Endodermal cell (in vitro differentiated cells): ENCODE measurements at places on chromosomes 7 and 10. TPM values are rescaled to one million over a fixed set of nuclear protein-coding genes. Genes with fewer than 3 reads are reported as not detected.
A peak's percentile ranks its signal among the peaks of the same experiment; 100 is the strongest.

OPN4 gene
- not detected in 2 replicates for total RNA-seq

BLOC1S2 gene
- 25.5 to 31.8 TPM (median 29.0 TPM) in 3 replicates for total RNA-seq

DNA sequence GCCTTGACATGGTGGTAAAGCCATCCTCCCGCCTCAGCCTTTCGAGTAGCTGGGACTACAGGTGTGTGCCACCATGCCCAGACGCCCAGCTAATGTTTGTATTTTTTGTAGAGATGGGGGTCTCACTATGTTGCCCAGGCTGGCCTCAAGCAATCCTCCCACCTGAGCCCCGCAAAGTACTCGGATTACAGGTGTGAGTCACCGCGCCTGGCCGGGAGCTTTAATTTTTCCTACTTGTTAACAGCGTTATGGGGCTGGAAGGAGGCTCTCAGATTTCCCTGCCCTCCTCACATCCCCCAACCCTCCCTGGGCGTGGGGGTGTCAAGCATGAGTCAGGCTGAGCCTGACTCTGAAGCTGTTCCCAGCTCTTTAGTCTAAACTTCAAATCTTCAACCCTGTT is 8.3 kb downstream of the ALKBH4 start:
- no peaks in the 10 kb centered on the region for H3K27me3 ChIP-seq
- DNase-seq = peak; percentile 39
- H3K36me3 ChIP-seq = peaks cover 9% of the 10 kb centered on the region
- H3K4me1 ChIP-seq = no peaks in the 10 kb centered on the region

DNA sequence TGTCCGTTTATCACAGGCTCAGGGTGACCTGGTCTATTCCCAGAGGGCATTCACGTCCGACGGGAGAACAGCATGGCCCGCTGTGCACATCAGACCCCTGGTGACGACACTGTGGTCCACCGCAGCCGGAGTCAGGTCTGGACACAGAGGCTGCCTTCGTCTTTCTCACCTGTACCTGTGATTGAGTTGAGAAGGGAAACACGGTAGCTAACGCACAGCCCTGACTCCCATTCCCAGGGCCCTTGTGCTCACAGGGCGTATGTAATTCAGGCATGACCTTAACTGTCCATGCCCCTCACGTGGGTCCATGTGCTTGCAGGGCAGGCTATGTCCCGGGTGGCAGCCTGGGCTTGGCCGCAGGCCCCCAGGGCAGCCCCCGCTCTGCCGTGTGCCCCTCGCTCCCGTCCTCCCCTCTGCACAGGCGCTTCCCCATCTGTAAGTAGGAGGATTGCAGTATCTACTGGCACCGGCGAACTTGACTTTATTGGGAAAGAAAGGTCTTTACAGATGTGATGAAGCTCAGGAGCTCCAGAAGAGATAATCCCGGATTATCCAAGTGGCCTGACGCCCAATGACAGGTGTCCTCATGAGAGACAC is 221.3 kb upstream of the TCERG1L start:
- H3K4me1 ChIP-seq = no peaks in the 10 kb centered on the region
- no peak overlapping the region for H3K27ac ChIP-seq
- no peak overlapping the region for H3K4me3 ChIP-seq
- H3K36me3 ChIP-seq = no peaks in the 10 kb centered on the region
- H3K27me3 ChIP-seq = no peaks in the 10 kb centered on the region

DNA sequence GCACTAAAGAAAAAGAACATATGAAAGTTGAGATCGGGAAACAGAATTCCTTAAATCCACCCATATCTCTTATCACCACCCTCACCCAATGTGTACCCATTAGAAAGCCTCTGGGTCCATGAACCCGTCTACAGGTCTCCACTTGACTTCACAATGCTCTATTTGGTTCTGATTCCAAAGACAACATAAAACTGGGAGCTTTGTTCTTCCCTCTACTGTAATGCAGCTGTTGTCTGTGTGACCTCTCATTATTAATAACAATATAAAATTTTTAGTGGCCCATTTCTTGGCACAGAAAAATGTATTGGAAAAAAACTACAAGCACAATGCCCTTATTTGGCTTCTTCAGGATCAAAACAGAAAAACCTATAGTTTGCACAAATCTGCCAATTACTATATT is 30.0 kb downstream of the DOCK4 start:
- H3K36me3 ChIP-seq = no peaks in the 10 kb centered on the region
- H3K4me3 ChIP-seq = no peak overlapping the region
- DNase-seq = no peak
- no peaks in the 10 kb centered on the region for H3K4me1 ChIP-seq
- H3K27me3 ChIP-seq = no peaks in the 10 kb centered on the region

GRCh38 chr7:99171731-99172130 is 27.8 kb upstream of the SMURF1 start:
- no peak for DNase-seq
- H3K4me3 ChIP-seq = no peak overlapping the region
- no peaks in the 10 kb centered on the region for H3K36me3 ChIP-seq
- no peaks in the 10 kb centered on the region for H3K4me1 ChIP-seq
- no peaks in the 10 kb centered on the region for H3K27me3 ChIP-seq

GRCh38 chr7:156307193-156307592 is 333.4 kb upstream of the RNF32 start:
- no peak overlapping the region for H3K27ac ChIP-seq
- no peaks in the 10 kb centered on the region for H3K27me3 ChIP-seq
- H3K36me3 ChIP-seq = no peaks in the 10 kb centered on the region
- peak; percentile 56 for DNase-seq

DNA sequence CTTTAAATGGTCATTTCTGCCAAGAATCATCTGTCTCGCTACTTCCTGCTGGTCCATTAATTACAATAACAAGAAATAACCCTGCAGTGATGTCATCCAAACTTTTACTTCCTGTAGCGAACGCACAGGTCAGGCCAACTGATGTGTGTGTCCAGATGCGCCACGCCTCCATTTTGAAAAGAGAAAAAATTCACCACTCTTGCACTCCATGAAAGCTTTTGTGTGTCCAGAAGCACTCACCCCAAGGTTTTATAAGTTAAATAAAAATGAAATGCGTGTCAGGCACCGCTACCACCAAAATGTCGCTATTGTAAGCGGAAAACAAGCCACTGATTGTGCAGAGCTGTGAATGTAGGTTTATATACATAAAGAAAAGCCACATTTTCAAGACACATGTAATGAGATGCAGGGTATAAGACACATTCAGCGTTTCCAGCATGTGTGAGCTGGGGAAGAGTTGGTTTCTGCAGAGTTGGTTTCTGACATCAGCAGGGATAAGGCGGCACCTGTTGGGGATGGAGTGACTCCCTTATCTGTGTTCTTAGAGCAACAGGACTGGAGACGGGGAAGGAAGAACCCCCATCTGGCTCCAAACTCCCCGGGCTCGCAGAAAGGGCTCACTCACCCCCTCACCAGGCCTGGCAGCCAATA is 83.3 kb downstream of the CTBP2 start:
- DNase-seq = no peak
- H3K4me3 ChIP-seq = no peak overlapping the region
- no peaks in the 10 kb centered on the region for H3K4me1 ChIP-seq

GRCh38 chr7:122304996-122305421 is 459 bp upstream of the FEZF1 start:
- peak overlapping the region; percentile 71 for H3K4me3 ChIP-seq
- peaks cover 100% of the 10 kb centered on the region for H3K27me3 ChIP-seq
- no peaks in the 10 kb centered on the region for H3K4me1 ChIP-seq
- H3K27ac ChIP-seq = no peak overlapping the region
- peak; percentile 72 for DNase-seq

GRCh38 chr7:55534916-55535590 is 37.2 kb downstream of the VOPP1 start:
- no peak overlapping the region for H3K4me3 ChIP-seq
- H3K27me3 ChIP-seq = no peaks in the 10 kb centered on the region
- H3K4me1 ChIP-seq = no peaks in the 10 kb centered on the region
- no peak for DNase-seq
- no peaks in the 10 kb centered on the region for H3K36me3 ChIP-seq
- H3K27ac ChIP-seq = no peak overlapping the region

DNA sequence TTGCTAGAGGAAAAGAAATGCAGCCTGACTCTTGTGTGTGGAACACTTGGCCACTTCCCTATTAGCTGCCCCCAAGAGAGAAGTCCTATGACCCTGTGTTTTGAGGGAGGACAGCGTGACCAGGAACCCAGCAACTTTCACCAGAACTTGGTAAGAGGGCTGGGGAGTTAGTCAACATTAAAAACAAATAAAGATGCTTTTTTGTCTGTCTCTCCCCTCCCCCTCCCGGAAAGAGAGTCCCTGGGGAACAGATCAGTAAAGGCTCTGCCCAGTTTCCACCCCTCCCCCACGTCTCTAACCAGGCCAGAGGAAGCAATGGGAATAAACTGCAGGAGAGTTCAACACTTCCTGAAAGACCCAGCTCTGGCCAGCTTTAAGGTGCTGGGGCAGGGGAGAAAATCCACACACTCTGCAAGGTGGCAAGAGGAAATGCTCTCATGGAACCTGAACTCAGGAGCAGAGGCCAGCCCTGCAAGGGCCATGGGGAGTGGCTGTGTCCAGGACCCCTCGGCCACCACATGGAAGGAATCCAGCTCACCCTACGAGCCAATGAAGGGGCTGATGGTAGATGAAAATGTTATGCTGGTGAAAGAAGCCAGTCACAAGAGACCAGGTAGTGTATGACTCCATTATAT is 21.5 kb downstream of the SH3PXD2A start:
- H3K4me1 ChIP-seq = peaks cover 49% of the 10 kb centered on the region
- H3K36me3 ChIP-seq = no peaks in the 10 kb centered on the region
- DNase-seq = peak; percentile 86
- H3K4me3 ChIP-seq = no peak overlapping the region
- no peak overlapping the region for H3K27ac ChIP-seq
- H3K27me3 ChIP-seq = no peaks in the 10 kb centered on the region

GRCh38 chr10:70575486-70575873 is 27.1 kb downstream of the PRF1 start:
- no peaks in the 10 kb centered on the region for H3K36me3 ChIP-seq
- no peaks in the 10 kb centered on the region for H3K27me3 ChIP-seq
- DNase-seq = no peak
- H3K4me1 ChIP-seq = no peaks in the 10 kb centered on the region
- no peak overlapping the region for H3K4me3 ChIP-seq
- H3K27ac ChIP-seq = no peak overlapping the region

DNA sequence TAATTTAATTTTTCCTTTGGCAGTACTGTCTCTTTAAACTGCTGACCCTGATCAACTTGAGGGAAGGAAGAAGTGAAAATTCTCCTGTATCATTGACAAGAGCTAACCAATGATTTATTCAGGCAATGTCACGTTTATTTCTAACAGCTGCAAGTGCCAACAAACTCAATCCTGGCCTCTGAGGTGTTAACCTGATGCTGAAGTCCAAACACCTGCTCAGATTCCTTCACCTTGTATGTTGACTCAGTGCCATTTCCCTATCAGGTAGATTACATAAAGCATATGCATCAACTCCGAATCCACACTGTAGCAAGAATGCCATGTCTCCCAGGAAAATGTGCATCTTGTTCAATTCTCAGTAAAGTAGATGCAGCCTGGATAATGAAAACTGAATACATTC is 820.0 kb downstream of the XPNPEP1 start:
- no peaks in the 10 kb centered on the region for H3K4me1 ChIP-seq
- no peak overlapping the region for H3K4me3 ChIP-seq
- no peaks in the 10 kb centered on the region for H3K36me3 ChIP-seq
- no peaks in the 10 kb centered on the region for H3K27me3 ChIP-seq

- H3K4me1 ChIP-seq = no peaks in the 10 kb centered on the region
- H3K36me3 ChIP-seq = peaks cover 15% of the 10 kb centered on the region
- no peak for DNase-seq
Measured at GRCh38 chr10:113718969-113719822, 32.3 kb upstream of the PLEKHS1 start.
